ENCODE measurements at places on chromosomes 16 and 17.

DNA sequence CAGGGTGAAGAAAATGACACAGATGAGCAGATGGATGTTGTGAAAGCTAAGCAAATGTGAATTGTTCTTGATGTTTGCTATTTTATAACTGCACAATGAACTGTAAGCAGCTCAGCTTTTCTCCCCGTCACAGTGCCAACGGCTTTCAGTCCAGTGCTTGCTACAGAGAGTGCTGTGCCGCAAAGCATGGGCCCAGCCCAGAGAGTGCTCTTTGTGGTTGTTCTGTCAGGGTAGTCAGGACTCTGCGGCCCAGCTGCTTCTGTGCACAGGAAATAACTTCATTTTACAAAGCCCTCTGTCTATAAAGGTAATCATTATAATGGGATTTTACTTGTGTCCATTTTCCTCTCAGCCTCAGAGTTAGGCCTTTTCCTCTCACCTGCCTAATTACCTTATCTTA lies 39.1 kb downstream of the CDRT15 start:
- no peak for DNase-seq

DNA sequence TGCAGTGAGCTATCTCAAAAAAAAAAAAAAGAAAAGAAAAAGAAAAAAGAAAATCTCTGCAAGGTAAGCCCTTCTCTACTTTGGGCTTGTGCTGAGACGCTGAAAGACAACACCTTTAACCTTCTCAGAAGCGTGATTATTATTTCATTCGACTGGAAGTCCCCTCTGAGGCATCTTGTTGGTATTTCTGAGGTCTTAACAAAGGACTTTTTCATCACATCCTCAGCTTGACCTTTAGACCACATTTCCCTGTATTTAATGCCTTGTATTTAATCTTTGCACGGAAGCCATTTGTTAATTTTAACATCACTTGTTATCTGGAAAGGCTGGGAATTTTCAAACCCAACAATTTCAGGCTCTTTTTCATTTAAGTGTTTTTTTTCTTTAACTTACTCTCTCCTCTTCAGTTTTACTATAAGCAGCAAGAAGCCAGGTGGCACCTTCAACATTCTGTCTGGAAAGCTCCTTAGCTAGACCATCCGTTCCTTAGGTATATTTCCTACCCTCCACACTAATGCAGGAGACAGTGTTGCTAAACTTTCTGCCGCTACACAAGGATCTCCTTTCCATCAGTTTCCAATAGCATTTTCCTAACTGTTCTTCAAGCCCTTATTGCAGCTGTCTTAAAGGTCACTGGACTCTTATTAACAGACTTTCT lies 10.3 kb downstream of the KCTD13 start:
- DNase-seq = no peak

DNA sequence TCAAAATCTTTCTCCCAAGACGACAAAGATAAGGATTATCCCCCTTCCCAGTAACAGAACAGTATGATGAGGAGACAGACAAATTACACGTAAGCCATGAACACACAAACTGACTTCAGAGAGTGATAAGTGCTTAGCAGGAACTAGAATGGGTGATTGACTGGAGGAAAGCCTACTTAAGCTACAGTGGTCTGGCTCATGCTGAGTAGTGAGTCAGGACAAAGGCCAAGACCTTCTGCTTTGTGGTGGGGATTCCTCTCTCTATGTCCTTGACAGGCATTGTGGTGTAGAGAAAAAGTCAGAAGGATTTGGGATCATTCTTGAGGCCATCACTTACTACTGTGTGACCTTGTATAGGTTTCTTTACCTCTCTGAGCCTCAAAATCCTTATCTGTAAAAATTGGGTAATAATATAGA lies 381.9 kb upstream of the CCL2 start:
- DNase-seq = no peak

DNA sequence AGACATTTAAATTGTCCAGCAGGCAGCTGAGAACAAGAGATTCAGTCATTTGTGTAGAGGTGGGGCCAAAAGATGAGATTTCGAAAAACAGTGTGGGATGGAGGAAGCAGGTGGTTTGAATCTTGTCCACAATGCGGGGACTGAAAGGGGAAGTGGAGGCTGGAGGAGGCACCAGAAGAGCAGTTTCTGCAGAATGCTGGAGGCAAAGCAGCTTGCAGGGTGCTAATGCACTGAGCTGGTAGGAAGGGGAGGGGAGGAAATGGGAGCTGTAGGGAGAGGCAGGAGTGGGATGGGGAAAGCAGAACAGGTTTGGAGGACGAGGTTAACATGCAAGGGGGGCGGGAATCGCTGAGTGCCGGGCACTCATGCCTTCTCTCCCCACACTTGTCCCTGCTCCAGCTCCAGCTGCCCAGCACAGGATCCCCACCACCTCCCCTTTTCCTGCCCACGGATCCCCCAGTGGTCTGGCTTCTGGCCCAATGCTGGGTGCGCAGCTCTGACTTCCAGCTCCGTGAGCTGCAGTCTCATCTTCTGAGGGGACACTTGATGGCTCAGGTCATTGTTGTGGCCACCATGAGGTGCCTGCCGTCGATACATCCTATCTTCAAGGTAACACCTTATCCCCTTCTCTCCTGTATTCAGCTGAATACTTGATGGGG lies 9.4 kb downstream of the C17orf100 start:
- DNase-seq = no peak

DNA sequence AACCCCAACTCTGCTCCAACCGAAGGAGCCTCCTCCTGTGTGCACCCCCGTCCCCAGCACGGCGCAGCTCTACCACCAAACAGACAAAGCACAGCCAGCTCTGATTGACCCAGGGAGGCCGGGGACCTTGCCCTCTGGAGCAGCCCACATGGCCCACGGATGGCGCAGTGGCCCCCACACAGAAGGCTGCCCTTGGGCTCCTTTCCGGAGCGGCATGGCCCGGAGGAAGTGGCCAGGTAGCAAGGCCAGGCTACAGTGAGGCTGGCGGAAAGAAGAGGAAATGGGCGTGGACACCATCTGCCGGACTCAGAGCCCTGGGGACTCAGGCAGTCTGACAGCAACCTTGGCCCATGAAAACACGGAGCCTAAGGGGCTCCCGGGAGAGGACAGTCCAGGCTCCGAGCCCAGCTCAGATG lies 19.9 kb upstream of the ZC3H18 start:
- DNase-seq = no peak

DNA sequence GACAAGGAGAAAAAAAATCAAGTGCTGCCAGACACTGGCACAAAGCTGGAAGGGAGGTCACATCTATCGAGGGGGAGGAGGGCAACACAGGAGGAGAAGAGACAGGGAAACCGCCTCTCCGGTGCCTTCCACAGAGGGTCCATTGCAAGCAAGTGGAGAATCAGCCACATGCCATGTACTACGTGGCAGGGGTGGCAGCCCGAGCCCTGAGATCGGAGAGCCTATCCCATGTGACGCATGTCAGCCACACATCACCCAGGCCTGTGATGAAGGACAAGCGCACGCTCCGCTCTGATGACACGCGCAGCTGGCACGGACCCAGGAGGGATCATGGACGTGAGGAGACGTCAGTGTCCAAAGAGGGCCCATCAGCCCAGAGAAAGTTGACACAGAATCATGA lies 30.1 kb downstream of the ADCY9 start:
- no peak for DNase-seq

GRCh38 chr16:56373003-56373402 lies 52.3 kb downstream of the AMFR start:
- DNase-seq = no peak

DNA sequence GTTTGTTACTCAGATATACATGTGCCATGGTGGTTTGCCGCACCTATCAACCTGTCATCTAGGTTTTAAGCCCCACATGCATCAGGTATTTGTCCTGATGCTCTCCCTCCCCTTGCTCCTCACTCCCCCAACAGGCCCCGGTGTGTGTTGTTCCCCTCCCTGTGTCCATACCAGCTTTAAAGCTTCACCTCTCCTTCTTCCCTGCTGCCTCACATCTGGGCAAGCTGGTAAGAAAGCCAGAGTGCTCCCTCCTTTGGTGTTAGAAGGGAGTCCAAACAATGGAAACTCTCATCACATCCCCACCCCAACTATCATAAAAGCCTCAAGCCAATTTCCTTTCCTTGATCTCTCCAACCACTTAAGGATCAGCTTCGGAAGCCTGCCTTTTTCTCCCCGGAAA lies 1115.6 kb upstream of the GOT2 start:
- no peak for DNase-seq

GRCh38 chr16:74667255-74667700 lies 601 bp upstream of the RFWD3 start:
- peak; percentile 40 for DNase-seq

DNA sequence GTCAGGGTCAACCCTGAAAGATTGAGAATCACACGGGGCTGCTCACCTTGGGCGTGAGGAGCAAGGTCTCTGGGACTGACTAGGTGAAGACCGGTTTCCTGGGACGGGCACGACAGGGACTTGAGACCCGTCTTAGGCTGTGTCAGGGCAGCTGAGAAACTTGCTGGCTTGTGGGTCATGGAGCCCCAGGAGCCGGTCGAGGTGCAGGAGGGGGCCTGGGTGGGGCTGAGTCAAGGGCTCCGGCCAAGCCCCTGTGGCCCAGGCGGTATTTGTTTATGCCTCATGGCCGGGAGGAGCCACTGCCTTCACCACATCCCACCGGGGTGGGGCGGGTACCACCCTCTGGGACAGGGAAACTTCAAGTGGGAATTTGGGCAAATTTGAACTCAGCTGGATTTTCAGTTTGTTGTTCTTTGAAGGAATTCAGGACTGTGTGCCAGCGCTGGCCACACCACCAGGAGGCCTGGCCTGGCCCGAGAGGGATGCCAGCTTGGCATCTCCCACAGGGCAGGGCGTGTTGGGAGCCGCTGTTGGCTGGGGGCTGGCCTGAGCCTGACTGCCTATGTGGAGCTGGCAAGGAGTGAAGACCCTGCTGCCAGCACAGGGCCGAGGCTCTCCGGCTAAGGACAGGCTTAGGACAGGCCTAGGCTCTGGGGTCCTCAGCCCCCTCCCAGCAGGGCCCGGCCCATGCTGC lies 116.1 kb downstream of the METRNL start:
- peak; percentile 78 for DNase-seq

- DNase-seq = peak; percentile 51
These were observed 14.6 kb downstream of the SMTNL2 start for GRCh38 chr17:4598776-4599504.

DNA sequence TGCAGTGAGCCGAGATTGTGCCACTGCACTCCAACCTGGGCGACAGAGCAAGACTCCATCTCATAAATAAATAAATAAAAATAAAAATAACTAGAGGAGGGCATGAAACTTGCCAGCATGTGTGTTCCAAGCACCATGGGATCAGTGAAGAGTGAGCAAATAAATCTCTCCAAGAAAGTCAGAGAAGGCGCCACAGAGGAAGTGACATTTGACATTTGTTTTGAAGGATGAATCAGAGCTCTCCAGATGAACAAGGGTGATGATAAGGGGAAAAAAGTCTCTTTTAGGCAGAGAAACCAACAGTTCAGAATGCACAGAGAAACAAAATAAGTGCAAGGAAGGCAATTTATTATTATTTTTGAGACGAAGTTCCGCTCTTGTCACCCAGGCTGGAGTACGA lies 50.3 kb downstream of the IST1 start:
- no peak for DNase-seq

- DNase-seq = no peak
These were observed 57.2 kb upstream of the NLK start for GRCh38 chr17:27985306-27985705.

- no peak for DNase-seq
These were observed 13.7 kb downstream of the N4BP1 start for GRCh38 chr16:48596326-48596725.

GRCh38 chr16:85605051-85605911 lies 7.8 kb upstream of the GSE1 start:
- DNase-seq = no peak

- no peak for DNase-seq
These were observed 181.9 kb upstream of the ZNF469 start for GRCh38 chr16:88200896-88201185.

DNA sequence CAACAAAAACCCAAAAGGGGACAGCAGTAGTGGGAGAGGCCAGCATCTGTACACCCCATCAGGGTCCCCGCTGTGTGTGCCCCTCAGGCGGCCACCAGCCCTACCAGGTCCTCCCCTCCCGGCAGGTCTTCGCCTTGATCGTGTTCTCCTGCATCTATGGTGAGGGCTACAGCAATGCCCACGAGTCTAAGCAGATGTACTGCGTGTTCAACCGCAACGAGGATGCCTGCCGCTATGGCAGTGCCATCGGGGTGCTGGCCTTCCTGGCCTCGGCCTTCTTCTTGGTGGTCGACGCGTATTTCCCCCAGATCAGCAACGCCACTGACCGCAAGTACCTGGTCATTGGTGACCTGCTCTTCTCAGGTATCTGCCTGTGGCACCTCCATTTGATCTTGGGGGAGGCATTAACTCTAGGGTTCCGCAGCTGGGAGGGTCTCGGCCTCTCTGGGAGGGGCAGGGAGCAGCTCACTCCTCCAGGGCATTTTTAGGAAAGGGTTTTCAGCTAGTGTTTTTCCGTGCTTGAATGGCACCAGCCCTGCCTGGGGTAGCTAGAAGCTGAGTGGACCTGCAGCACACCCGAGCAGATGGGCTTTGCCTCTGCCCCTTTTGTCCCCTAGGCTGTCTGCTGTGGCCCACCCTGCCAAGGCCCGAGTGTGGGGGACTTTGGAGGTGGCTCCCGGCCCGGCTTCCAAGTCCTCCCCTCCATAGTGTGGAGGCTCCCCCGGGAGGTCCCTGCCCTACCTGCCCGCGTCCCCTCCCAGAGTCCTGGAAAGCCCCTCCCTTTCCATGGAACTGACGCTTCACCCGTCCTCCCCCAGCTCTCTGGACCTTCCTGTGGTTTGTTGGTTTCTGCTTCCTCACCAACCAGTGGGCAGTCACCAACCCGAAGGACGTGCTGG lies 2.6 kb downstream of the SYNGR2 start:
- DNase-seq = no peak

DNA sequence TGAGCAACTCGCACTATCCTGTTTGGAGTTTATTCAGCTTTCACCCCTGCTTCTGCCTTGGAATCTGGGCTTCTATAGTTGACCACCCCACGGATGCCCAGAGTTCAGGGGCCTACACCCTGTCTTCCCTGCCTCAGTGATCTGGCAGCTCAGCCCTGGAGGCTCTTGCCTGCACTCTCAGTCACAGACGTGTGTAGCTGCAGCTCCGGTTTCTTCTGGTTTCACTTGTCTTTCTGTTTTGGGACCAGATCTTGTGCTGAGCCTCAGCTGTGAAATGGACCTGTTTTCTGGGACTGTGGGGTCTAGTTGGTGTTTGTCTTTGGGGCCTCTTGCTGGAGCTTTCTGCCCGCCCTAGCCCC lies 5.8 kb downstream of the GPT2 start:
- no peak for DNase-seq

GRCh38 chr17:16947470-16947869 lies 24.4 kb downstream of the TNFRSF13B start:
- no peak for DNase-seq

GRCh38 chr16:46765050-46765449 lies 16.9 kb upstream of the MYLK3 start:
- DNase-seq = peak; percentile 69

GRCh38 chr17:30809867-30810266 lies 14.6 kb downstream of the CRLF3 start:
- no peak for DNase-seq

All from AG20443 (cell line).